Anterior cingulate cortex (tissue), 58 donors: ENCODE measurements at places on chromosomes 7 and 10.

DNA sequence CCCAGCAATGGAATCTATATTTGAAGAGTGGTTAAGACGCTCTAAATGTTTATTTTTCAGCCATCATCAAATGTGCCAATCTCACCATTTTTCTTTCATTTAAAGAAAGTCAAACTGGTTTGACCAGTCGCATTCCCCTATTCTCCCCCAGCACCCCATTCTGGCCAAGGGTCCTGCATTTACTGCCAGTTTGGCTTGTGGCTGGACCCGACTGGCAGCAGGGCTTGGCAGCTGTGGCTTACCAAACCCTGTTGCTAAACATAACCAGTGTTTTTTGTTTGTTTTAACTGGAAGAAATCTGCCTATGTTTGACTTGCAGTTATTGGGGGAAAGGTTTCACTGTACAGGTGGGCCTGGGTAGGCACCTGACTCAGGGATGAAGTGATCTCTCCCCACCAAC is 116.3 kb downstream of the CYP26A1 start:
- DNase-seq = no peak

DNA sequence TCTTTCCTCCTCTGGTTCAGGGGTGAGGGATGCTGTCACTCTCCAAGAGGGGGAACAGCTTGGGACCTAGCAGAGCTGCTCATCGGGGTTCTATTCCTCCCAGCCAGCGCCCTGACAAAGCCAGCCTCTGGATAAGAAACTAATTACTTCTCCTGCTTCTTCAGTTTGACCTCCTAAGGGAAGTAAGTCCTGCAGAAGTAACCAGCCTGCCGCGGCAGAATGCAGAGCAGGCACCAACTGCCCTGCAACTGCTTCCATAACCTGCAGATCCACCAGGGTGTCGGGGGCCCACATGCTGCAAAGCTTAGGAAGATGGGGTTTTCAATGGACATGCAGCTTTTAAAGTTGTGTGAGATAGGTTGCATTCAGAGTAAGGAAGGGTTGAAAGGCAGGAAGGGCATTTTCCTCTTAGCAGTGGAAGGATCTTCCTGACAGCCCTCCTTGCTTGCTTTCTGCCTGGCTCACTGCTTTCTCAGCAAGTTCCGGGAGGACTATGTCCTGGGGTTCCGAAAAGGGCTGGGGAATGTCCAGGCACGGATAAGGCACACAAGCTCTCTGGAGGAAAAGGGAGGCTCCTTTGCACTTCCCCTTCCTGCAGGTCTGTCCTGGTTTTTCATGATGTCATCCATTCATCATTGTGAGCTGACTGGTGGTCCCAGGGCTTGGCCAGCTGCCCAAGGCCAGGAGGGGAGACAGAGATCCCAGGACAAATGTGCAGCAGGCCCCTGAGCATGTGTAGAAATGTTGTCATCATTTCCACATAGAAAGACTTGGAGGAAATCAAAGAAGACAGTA is 24.3 kb upstream of the CALU start:
- DNase-seq = no peak

DNA sequence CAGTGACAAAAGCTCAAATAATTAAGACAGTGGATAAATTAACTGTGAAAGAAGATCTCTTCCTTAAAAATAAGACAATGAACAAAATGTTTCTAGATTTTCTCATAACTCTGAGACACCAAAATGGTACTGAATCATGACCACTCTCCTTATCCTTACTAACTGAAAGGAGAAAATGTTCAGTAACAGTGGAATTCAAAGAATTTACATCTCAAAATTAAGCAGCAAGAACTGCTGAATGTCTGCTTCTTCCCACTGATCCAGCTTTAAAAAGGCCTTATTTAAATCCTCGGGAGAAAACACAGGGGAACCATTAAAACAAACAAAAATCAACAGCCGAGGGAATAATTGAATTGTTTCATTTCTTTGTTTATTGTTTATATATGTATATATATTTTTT is 27.3 kb upstream of the PLXDC2 start:
- DNase-seq = no peak

GRCh38 chr10:73950155-73950948 is 39.4 kb downstream of the PLAU start:
- DNase-seq = no peak

- DNase-seq = no peak
Measured at GRCh38 chr10:47121336-47121735, 178.7 kb upstream of the GDF10 start.

GRCh38 chr7:83655951-83656556 is 7.1 kb upstream of the SEMA3E start:
- DNase-seq = no peak

DNA sequence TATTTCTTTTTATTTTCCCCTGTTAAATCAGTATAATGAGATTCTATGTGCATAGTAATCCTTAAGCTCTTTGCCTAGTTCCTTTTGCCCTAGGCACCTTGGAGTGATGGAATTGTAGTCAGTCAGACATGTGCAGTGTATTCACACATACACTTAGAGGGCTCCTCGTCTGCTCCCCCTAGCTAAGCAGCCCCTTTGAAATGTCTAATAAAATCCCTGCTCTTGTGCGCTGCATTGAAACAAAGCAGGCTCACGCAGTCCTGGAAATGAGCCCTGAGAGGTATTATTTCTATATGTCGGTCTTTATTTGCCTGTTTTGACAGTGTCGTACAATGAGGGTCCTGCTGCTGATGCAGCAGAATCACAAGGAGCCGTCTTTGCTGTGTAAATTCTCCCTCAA is 258.7 kb downstream of the AUTS2 start:
- no peak for DNase-seq

- DNase-seq = no peak
Measured at GRCh38 chr10:109737626-109738025, 185.7 kb downstream of the XPNPEP1 start.

- DNase-seq = peak; percentile 9
Measured at GRCh38 chr10:21989453-21990154, 13.9 kb downstream of the DNAJC1 start.

DNA sequence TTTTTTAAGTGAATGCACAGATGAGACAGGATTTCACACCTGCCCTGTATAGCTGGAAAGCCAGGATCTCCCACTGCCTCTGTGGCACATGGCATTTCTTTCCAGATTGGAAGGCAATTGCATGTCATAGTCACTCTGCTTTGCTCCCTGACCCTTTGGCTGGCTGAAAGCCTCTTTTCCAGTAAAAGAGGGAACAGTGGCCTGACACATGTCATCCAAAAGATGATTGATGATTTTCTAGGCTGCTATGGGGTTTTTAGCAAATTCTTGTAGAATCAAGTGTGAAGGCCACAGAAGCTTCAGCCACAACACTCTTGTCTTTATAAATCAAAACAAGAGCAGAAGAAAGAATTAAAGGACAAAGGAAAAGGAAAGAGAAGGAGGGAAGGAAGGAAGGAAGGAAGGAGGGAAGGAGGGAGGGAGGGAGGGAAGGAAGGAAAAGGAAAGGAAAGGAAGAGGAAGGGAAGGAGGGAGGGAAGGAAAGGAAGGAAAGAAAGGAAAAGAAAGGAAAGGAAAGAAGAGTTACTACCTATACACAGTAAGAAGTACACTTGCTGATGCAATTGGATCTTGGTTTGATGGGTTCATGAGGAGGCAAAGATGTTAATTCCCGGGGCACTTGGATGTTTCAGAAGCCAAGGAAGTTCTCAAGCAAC is 158.9 kb upstream of the FRMD4A start:
- DNase-seq = no peak

DNA sequence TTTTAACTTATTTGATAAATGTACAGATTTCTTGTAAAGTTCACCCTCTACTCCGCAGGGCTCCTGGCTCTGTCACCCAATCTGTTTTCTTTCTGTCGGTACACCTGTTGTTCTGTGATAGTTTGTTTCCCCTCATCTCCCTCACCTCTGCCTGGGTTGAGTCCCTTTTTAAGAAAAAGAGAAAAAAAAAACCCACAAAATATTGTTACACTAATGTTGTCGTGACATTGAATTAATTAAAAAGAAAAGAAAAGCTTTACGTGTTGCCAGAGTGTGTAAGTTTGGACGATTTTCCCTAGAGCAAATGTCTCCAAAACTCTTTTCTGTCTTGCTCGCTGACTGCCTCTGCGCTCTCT is 3.4 kb downstream of the HMX3 start:
- no peak for DNase-seq

- DNase-seq = no peak
Measured at GRCh38 chr7:96310110-96310509, 11.8 kb downstream of the SLC25A13 start.

- no peak for DNase-seq
Measured at GRCh38 chr10:97279121-97279815, 13.2 kb downstream of the ARHGAP19 start.

GRCh38 chr10:11035301-11035991 is 17.8 kb downstream of the CELF2 start:
- no peak for DNase-seq

DNA sequence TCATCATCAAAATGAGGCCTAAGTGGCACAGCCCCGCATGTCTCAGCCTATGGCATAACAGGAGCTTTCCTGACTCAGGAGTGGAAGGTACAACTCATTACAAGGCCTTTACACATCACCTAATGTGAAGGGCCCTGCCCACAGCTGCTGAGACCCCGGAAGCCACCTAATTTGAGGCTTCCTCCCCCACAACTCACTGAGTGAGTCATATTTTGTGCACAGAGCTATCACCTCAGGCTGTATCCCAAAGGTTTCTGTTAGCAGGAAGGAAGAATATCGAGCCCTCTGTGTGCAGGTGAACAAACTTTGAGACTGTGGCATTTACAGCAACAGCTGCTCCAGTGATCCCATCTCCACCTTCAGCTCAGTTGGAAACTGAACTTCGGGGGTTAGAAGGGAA is 20.6 kb downstream of the HTR5A start:
- no peak for DNase-seq

DNA sequence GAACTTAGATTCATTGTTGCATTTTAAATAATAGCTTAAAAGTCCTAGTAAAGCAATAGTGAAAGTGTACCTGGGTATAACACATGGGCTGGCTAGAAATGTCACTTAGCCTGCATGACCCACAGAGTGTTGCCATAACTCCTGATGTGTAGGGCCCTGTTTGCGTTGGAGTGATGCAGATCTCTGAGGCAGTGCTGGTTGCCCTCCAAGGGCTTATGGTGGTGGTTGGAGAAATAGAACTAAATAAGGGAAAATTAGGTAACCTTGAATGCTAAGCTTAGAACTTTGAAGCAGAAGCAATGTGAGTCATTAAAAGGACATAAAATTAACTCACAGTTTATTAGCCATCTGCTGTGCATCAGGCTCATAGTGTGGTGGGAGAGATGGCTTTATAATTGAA is 105.7 kb downstream of the CCNY start:
- DNase-seq = no peak

- DNase-seq = no peak
Measured at GRCh38 chr7:49403844-49404243, 369.6 kb upstream of the VWC2 start.

DNA sequence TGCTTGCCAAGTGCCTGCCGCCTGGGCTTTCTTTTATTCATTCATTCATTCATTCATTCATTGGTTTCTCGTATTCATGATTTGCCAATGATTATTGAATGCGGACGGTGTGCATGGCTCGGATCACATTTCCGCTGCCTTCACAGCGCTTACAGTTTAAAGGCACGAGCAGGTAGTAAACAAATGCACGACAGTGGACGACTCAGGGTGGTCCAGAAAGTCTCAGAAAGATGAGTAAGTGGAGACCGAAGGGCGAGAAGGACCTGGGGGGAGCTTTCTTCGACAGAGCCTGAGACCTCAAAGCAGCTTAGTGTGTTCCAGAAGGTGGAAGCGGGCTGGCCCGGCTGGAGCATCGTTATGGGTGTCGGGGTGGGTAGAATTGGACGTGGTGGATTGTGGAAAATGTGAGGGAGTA is 506 bp downstream of the MCM10 start:
- no peak for DNase-seq

DNA sequence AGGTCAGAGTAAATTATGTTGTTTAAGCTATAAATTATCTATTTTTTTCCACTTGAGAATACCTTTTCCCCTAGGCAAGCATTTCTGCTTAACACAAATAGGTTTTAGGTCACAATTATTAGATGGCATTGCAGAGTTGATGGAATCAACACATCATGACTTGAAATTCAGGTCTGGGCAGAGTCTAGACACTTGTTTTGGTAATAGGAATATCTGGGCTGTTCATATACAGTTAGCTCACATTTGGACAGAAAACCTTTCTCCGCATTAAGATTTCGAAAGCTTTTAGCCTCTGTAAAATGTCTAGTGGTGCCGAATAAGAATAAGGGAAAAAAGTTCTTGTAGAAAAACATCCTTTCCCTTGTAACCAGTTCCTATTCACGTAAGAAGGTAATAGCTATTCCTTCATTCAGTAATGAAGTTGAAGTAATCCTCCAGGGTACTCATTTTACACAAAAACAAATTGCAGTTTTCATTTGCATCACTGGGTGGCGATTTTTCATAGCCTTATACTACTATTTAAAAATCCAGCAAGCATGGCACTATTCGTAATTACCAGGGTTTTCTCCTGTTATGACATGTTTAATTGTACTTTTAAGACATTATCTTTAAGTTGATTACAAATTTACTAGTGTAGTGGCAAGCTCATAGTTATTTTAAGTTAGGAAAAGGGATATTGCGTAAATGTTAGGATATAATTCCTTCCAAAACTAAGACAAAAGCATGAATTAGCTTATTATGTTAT is 37.0 kb downstream of the RPA3 start:
- peak; percentile 17 for DNase-seq

- no peak for DNase-seq
Measured at GRCh38 chr10:29807163-29807806, 172.5 kb upstream of the SVIL start.

DNA sequence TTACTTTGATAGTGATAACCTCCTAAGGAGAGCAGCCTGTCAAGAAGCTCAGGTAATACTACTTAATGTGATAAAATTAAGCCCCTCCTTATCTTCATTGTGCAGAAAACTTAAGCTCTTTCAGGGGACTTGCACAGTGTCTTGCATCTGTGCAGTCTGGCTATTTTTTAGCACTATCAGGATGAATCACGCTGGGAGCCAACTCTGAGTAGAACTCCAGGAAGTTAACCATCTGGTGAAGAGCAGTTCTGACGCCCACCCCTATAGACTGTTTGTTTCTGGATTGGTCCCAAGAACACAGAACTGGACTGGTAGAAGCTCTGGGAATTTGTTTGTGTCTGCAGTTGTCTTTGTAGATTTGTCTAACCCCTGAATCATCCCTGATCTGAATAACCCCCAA is 41.9 kb downstream of the AGK start:
- no peak for DNase-seq

GRCh38 chr7:32611201-32612099 is 116.2 kb downstream of the AVL9 start:
- DNase-seq = no peak

GRCh38 chr7:101186844-101187428 is 6.8 kb upstream of the NAT16 start:
- no peak for DNase-seq

DNA sequence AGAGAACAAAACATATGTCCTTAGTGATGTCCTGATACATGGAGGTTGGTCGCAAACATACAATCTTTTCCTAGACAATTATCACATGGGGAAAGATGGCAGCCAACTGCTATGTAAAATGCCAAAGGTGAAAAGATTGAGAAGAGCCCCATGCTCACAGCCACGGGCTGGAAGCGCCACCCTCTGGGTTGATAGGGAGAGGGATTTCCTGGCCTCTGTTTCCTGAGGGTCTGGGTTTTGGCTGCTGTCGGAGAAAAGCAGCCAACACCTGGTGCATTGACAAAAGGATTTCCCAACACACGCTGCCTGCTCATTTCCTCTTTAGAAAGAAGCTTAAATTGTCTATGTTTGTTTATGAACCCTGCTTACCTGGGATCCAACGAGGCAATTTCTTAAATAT is 43.8 kb downstream of the ITIH5 start:
- no peak for DNase-seq

- DNase-seq = no peak
Measured at GRCh38 chr7:105656922-105657521, 75.7 kb upstream of the EFCAB10 start.
